ENCODE measurements at places on chromosomes 6 and 20.

GRCh38 chr20:20697325-20697845, 15.1 kb downstream of the RALGAPA2 start:
- no peak for DNase-seq
- H3K27me3 ChIP-seq, result no peaks in the 10 kb centered on the region
- H3K4me3 ChIP-seq, result no peak overlapping the region
- no peak overlapping the region for H3K27ac ChIP-seq

- peaks cover 3% of the 10 kb centered on the region for H3K4me1 ChIP-seq
- H3K36me3 ChIP-seq, result no peaks in the 10 kb centered on the region
- no peak overlapping the region for H3K27ac ChIP-seq
- H3K27me3 ChIP-seq, result no peaks in the 10 kb centered on the region
- DNase-seq, result no peak
- no peak overlapping the region for H3K4me3 ChIP-seq
Measured at GRCh38 chr6:96862560-96862959, 25.3 kb upstream of the GPR63 start.

DNA sequence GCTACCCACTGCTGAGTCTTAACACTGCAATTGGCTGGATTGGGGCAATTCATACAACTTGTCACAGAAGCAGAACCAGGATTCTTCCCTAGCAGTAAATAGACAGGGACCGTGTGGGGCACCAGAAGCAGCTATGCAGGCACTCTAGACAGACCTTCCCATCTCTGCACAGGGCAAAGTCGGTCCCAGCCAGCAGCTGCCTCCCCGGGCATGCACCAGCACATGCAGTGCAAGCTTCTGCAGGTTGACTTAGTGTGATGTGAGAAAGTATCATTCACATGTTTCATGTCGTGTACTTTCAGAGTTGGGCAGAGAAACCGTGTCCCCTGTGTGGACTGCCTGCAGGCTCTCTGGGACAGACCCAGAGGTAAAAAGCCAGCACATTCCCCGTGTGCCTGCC, 98.0 kb upstream of the FOXA2 start:
- H3K27ac ChIP-seq, result no peak overlapping the region
- H3K27me3 ChIP-seq, result no peaks in the 10 kb centered on the region
- DNase-seq, result no peak
- H3K4me1 ChIP-seq, result no peaks in the 10 kb centered on the region

- no peak overlapping the region for H3K27ac ChIP-seq
- no peaks in the 10 kb centered on the region for H3K27me3 ChIP-seq
- H3K4me1 ChIP-seq, result no peaks in the 10 kb centered on the region
- H3K36me3 ChIP-seq, result no peaks in the 10 kb centered on the region
- H3K4me3 ChIP-seq, result no peak overlapping the region
- DNase-seq, result no peak
Measured at GRCh38 chr6:29489286-29489685, 1.5 kb upstream of the MAS1L start.

GRCh38 chr6:162032620-162033019, 694.9 kb downstream of the PRKN start:
- no peak for DNase-seq
- H3K4me3 ChIP-seq, result no peak overlapping the region
- H3K27me3 ChIP-seq, result no peaks in the 10 kb centered on the region

GRCh38 chr20:8399947-8400346, 267.9 kb downstream of the PLCB1 start:
- H3K4me3 ChIP-seq, result no peak overlapping the region
- H3K27me3 ChIP-seq, result no peaks in the 10 kb centered on the region
- no peak overlapping the region for H3K27ac ChIP-seq
- no peaks in the 10 kb centered on the region for H3K4me1 ChIP-seq

DNA sequence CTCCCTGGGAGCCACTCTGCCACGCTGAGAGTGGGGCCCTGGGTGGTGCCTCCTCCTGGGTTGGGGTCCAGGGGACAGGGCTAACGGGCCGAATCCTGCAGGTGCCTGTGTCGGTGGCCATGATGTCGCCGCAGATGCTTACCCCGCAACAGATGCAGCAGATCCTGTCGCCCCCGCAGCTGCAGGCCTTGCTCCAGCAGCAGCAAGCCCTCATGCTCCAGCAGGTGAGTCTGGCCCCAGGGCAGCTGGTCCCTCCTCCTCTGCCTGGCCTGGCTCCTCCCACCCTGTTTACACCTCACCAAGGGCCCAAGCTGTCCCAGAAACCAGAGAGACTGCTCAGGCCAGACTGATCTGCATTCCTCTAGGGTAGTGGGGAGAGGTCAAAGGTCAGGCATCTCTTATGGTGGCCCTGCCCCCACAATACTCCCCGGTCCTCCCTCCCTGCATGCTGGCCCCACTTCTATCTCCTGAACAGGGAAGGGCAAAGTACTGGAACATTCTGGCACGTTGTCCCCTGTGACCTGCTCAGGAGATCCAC, 38.6 kb downstream of the FOXP4 start:
- peak overlapping the region; percentile 8 for H3K27ac ChIP-seq
- no peaks in the 10 kb centered on the region for H3K27me3 ChIP-seq

GRCh38 chr20:46423342-46423741, 16.9 kb upstream of the ELMO2 start:
- no peak overlapping the region for H3K4me3 ChIP-seq
- peaks cover 14% of the 10 kb centered on the region for H3K4me1 ChIP-seq
- peaks cover 25% of the 10 kb centered on the region for H3K27me3 ChIP-seq
- no peaks in the 10 kb centered on the region for H3K36me3 ChIP-seq

DNA sequence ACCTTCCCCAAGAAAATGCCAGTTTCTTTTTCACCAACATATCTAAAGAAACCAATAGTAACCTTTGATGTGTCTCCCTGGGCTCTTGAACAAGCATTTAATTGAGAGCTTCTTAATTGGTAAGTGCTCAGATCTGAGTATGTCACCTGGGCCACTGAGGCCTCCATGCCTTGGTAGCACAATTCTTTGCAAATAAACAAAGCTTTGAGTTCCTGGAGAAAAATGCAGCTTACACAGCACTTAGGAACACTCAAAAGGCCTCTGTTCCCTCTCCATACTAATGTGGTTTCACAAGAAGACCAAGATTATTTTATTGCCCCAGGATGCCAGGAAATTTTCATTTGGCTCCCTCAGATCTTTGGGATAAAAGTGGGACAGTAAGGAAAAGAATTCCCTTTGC, 217.6 kb upstream of the CEP162 start:
- no peak overlapping the region for H3K27ac ChIP-seq
- no peaks in the 10 kb centered on the region for H3K27me3 ChIP-seq

GRCh38 chr6:140253096-140253495, 878.6 kb upstream of the CITED2 start:
- no peaks in the 10 kb centered on the region for H3K36me3 ChIP-seq
- no peaks in the 10 kb centered on the region for H3K4me1 ChIP-seq
- H3K27me3 ChIP-seq, result no peaks in the 10 kb centered on the region

GRCh38 chr6:167426651-167427050, 101.8 kb downstream of the TTLL2 start:
- H3K27me3 ChIP-seq, result no peaks in the 10 kb centered on the region
- no peaks in the 10 kb centered on the region for H3K4me1 ChIP-seq
- DNase-seq, result no peak
- H3K27ac ChIP-seq, result no peak overlapping the region
- no peak overlapping the region for H3K4me3 ChIP-seq

DNA sequence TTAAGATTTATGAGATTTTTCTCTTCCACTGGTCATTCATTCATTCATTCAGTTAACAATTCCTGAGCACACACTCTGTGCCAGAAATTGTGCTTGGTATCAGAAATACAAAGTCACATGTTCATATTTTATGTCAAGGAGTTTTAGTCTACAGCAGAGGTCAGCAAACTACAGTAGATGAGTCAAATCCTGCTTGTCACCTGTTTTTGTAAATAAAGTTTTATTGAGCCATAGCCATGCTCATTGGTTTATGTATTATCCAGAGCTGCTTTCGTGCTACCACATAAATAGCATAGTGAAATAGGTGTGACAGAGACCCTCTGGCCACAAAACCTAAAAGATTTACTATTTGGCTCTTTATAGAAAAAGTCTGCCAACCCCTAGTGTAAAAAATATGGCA, 46.8 kb downstream of the THEMIS start:
- H3K27ac ChIP-seq, result no peak overlapping the region
- no peak for DNase-seq
- H3K4me3 ChIP-seq, result no peak overlapping the region
- H3K4me1 ChIP-seq, result no peaks in the 10 kb centered on the region
- no peaks in the 10 kb centered on the region for H3K36me3 ChIP-seq

- H3K4me3 ChIP-seq, result no peak overlapping the region
- peaks cover 26% of the 10 kb centered on the region for H3K36me3 ChIP-seq
- DNase-seq, result no peak
- no peak overlapping the region for H3K27ac ChIP-seq
- H3K4me1 ChIP-seq, result peaks cover 4% of the 10 kb centered on the region
Measured at GRCh38 chr6:111715321-111715720, 109.6 kb upstream of the TRAF3IP2 start.

GRCh38 chr6:43981363-43981990, 145.8 kb downstream of the MRPL14 start:
- no peaks in the 10 kb centered on the region for H3K36me3 ChIP-seq
- H3K4me3 ChIP-seq, result no peak overlapping the region
- H3K27me3 ChIP-seq, result no peaks in the 10 kb centered on the region
- DNase-seq, result no peak

DNA sequence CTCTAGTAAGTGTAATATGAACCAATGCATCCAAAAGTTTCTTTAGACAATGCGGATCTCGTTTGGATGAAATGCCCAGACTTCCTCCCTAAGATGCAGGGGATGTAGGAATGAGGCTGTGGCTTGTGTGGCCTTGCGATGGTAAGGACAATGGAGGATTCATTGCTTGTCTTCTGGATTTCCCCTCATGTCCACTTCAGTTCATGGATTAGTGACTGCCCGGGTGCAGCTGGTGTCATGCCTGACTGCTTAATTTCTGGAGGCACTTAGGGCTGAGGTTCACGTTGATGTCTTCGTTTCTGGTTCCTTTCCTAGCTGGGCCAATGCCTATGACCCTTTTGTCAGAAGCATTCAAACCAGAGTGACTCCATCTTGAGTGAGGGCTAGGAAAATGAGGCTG, 93.8 kb downstream of the SCP2D1 start:
- no peak overlapping the region for H3K4me3 ChIP-seq
- DNase-seq, result no peak
- no peaks in the 10 kb centered on the region for H3K27me3 ChIP-seq

- no peak overlapping the region for H3K4me3 ChIP-seq
- H3K27ac ChIP-seq, result no peak overlapping the region
- H3K27me3 ChIP-seq, result no peaks in the 10 kb centered on the region
- no peaks in the 10 kb centered on the region for H3K4me1 ChIP-seq
- DNase-seq, result no peak
Measured at GRCh38 chr6:44931385-44931784, 396.7 kb upstream of the RUNX2 start.

DNA sequence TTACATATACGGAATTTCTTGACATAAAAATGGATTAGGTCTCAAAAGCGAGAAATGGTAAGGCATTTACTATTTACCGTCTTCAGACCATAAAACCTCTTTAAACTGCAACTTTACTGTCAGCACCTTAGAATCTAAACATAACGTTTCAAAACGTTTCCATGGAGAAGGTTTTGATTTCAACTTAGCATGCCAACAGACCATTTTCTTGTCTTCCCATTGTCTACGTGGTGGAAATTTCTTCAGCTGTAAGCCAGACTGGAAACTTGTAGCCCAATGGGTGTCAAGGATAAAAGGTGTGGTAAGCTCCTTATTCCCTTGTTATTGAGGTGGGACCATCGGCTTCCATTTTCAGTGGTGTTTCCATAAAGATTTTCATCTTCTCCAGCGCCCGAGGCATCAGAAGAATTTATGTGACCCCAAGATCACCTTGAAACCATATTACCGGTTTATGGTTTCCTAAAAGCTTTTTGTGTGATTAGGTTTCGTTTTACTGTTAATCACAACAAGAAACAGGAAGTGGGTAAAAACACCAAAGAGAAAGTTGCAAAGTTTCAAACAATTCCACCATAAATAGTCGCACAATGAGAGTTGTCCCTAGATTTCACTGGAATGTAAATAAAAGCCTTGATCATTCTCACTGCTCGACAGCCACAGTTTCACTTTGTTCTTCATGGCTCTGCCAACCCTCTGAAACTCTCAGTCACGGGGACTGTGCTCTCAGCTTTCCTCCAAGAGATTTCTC, 63.0 kb upstream of the CD2AP start:
- no peaks in the 10 kb centered on the region for H3K4me1 ChIP-seq
- H3K27me3 ChIP-seq, result no peaks in the 10 kb centered on the region
- H3K4me3 ChIP-seq, result no peak overlapping the region
- H3K36me3 ChIP-seq, result no peaks in the 10 kb centered on the region
- H3K27ac ChIP-seq, result no peak overlapping the region
- DNase-seq, result no peak

- H3K27me3 ChIP-seq, result no peaks in the 10 kb centered on the region
- no peaks in the 10 kb centered on the region for H3K36me3 ChIP-seq
- H3K4me3 ChIP-seq, result no peak overlapping the region
- H3K27ac ChIP-seq, result no peak overlapping the region
Measured at GRCh38 chr6:90066697-90067096, 172.4 kb downstream of the GJA10 start.

DNA sequence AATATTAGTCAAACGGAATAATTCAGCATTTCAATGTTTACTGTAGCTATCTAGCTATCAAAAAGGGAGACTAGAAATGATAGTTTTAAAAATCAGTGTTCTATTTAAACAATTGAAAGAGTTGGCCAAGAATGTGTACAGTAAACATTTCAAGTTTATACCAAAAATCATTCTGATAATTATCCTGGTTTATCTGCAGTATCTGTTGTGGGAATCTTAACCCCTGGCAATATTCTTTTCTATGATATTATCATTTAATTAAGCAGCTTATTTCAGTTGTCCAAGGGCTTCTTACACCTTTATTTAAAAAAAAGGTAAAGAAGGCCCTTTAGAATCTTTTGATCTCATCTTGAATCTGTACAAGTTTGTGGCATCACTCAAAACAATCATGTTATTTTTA, 125.1 kb downstream of the PHACTR1 start:
- DNase-seq, result no peak
- no peak overlapping the region for H3K4me3 ChIP-seq
- no peaks in the 10 kb centered on the region for H3K4me1 ChIP-seq
- no peaks in the 10 kb centered on the region for H3K27me3 ChIP-seq

GRCh38 chr20:9202420-9203080, 133.7 kb downstream of the PLCB4 start:
- peaks cover 5% of the 10 kb centered on the region for H3K4me1 ChIP-seq
- H3K36me3 ChIP-seq, result no peaks in the 10 kb centered on the region
- no peak overlapping the region for H3K4me3 ChIP-seq

DNA sequence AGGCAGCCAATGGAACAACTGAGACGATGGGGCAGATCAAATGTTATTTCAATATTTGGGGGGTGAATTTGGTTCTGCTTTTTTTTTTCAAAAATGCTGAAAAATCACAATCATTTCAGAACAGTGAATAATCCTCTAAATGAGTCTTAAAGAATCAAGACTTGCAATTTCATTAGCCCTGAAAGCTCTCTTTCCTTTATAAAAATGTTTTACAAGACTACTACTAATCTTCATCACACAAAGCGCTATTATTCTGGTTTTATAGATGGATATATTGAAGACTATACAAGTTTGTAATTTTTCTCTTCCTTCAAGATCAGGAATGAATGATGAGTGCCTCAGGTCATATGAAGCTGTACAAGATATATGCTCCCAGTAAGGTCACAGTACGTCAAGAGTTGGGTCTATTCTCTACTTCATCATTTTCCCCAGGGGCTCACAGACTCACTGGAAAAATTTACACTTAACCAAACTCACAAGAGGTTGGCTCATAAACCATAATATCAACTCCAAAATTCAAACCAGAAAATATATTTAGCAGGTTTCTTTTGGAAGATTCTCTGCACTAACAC, 19.5 kb downstream of the RNF24 start:
- no peaks in the 10 kb centered on the region for H3K27me3 ChIP-seq
- DNase-seq, result no peak
- H3K4me3 ChIP-seq, result no peak overlapping the region
- H3K4me1 ChIP-seq, result no peaks in the 10 kb centered on the region
- peaks cover 6% of the 10 kb centered on the region for H3K36me3 ChIP-seq
